Activated T-helper 2 cell treated with anti-CD3 and anti-CD28 coated beads, Interferon-gamma antibody, Interleukin-2, Interleukin-4, amounts not matched to agents 10 μg/mL and 5 μg/mL and 100 μg/mL, durations not matched to agents 14 hours and 24 hours and 36 hours (primary cell): ENCODE measurements at places on chromosomes 4 and X.

DNA sequence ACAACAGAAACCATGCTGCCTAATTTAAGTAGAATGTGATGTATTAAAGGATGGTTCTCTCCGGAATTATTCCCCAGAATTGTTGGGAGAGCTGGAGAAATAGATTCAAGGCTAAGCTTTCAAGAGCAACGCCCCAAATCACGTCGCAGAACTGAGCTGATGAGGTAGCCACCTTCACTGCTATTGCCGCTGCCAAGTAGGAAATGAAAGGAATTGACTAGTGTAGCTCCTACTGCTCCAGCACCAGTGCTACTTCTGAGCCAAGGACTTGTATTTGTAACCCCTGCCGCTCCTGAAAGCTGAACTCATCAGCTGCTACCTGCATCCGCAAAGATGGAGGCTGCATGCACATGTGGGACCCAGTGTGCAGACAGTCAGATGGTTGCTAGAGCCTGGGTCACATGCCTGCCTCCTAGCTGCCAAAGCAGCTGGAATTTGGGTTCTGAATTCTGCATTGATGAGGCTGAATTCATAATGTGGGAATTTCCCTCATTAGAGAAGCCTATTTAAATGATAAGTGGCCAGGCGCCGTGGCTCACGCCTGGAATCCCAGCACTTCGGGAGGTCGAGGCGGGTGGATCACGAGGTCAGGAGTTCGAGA lies 173.9 kb downstream of the PDGFRA start:
- DNase-seq: no peak

DNA sequence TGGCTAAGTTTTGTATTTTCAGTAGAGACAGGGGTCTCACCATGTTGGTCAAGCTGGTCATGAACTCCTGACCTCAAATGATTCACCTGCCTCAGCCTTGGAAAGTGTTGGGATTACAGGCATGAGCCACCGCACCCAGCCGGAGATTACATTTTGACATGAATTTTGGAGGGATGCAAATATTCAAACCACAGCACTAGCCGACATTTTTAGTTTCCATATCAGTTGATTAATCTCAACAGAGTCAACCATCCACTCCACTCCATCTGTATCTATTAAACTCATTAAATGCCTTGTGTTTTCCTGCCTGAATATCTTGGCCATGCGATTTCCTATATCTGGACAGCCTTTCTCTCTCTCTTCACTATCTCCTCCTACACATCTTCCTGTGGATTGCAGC lies 64.1 kb upstream of the PDGFRA start:
- no peak for DNase-seq

- no peak for DNase-seq
These were observed 128.3 kb upstream of the PITX2 start for GRCh38 chr4:110751183-110751582.

DNA sequence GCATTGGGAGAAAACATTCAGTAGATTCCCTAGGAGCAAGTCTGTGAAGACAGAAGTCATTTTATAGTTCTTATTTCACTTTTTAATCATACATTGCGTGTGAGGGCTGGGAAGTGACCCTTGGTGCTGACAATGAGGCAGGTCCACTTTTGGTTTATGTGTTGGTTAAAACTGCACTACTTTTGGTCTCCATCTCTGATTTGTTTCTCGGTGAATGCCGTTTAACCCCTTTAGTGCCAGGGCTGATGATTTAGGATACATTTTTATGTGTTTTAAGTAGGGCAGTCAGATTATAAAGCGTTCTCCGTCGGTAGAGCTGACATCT lies 110.4 kb downstream of the AFF1 start:
- no peak for DNase-seq

DNA sequence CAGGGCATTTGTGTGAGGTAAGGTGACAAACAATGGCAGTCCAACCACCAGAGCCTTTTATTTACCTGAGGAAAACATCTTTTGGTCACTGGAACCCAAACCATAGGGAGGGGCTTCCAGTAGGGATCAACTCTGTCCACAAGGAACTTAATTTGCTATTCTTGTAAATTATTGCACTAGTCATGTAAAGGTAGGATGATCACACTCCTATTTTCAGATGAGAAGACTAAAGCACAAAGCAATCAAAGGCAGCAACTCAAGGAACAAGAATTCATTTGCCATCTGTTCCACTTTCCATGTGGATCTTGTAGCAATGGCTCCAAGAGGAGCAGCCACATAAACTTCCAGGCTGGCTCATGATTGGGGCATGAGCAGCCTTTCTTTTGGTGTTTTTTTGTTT lies 35.3 kb downstream of the CD99L2 start:
- no peak for DNase-seq

DNA sequence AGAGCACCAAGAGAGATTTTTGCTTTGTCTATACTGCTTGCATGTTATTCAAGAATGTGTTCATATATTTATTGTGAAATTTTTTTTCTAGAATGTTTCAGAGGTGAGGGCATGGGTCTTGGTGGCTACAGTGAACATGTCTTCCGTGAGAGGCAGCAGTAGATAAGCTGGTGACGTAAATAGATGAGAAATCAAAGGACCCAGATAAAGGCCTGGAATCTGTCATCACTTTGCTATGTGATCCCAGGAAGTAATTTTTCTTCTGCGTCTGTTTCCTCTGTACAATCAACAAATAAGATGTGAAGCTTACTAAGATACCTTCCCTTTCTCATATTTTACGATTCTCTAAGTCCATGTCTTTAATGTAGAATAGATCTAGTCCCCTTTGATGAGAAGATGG lies 129.1 kb downstream of the COL4A6 start:
- no peak for DNase-seq

- DNase-seq: no peak
These were observed 8.3 kb upstream of the HAND2 start for GRCh38 chr4:173538148-173538908.

- DNase-seq: no peak
These were observed 50.2 kb downstream of the SUPT20HL1 start for GRCh38 chrX:24410514-24411189.

DNA sequence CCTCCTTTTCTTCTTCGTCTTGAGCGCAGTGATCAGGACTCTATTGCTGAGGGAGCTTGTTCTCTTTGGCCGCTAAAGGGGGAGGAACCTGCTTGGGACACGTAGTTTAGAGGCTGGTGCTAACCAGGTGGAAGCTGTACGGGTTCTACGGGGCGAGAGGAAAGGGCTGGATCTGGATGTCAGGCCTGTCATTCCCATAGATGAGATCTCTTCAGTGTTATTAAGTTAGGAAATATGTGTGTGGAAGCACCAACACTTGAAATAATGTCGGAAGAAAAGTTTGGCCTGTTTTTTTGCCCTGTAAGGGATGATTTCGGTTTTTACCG lies 643 bp downstream of the SRP72 start:
- no peak for DNase-seq

- no peak for DNase-seq
These were observed 24.6 kb downstream of the ADGRG2 start for GRCh38 chrX:19097553-19098283.

DNA sequence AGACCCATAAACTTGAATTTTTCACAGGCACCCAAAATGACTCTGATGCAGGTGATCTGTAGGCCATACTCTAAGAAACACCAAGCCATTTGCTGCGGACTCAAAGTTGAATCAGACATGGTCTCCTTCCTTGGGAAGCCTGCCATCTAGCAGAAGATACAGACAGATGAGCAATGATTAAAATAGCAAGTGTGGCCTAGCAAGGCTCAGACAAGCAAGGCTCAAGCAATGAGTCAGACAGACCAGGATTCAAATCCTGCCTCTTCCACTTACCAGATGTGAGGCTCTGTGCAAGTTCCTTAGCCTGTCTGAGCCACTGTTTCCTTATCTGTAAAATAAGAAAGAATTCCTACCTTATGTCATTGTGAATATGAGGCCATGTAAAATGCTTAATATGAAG lies 2.3 kb downstream of the CCDC149 start:
- DNase-seq: no peak

DNA sequence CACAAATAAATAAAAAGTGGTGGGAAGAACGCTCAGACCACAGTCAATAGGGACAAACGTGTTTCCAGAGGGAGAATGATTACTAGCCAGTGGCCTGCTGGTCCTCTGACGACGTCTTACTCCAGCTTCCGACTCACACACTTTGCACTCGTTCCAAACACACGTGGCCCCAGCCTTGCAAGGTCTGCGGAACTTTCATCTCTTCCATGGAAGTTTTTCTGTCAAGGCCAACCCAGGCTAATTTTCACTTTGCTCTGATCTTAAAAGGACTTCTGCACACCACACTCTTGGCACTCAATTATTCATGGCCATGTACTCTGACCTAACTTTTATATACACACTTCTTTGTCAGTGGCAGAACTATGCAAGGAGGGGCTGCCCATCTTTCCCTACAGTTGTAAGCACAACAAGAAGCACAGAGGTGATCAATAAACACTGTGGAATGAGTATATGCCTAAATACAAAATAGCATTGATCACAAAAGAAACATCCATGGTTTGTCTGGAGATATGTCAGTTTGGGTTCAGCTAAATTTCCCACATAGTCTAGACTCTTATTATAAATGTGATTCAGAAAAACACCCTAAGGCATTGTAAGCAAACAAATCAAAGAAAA lies 69.4 kb downstream of the STX18 start:
- no peak for DNase-seq

DNA sequence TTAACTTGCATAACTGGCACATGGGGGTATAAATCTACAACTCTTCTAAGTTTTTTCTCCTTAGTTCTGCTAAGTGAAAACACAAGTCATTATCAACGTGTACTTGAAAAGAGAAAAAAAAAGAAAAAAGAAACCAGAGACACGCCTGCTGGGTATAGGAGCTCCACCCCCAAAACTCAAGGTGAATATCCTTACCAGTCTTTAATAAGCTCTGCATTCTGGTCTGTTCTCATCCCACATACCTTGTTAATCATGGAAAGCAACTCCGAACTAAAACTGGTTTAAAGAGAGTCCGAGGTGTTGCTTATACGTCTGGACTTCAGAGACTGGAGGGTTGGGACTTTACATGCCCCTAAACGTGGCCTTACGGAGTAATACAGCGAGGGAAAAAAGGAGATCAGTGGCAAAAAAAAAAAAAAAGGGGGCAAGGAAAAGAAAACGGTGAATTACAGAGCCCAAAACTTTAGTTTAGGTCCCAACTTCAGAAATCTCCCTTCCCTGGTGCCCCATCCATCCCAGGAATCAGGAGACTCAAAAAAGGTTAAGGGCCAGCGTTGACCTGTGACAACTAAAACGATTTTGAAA lies 1.0 kb downstream of the PGRMC2 start:
- DNase-seq: peak; percentile 21

DNA sequence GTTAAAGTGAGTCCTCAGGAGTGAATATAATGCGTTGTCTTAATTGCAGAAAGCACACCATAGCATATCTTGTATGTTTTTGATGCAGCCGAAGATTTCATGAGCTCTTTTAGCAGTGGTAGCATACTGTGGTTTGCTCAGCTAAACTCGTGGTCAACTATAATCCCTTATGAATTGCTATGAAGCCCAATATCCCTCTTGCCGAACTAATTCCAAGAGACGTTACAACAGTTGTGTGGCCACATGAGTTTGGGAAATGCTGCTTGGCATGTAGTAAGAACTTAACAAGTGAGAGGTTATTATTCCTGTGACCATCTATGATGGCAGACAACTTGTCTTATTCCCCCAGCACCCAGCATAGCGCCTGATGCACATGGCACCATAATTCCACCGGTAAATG lies 30.7 kb downstream of the SYAP1 start:
- no peak for DNase-seq

DNA sequence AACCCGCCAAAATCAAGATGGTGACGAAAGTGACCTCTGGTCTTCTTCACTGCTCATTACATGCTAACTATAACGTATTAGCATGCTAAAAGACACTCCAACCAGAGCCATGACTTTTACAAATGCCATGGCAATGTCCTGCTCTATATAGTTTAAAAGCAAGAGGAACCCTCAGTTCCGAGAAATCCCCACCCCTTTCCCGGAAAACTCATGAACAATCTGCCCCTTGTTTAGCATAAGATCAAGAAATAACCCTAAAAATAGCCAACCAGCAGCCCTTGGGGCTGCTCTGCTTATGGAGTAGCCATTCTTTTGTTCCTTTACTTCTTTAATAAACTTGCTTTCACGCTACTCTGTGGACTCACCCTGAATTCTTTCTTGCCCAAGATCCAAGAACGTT lies 463.5 kb upstream of the FAM241A start:
- no peak for DNase-seq
